ENCODE measurements at places on chromosomes 12 and 14.
A peak's percentile ranks its signal among the peaks of the same experiment; 100 is the strongest.

DNA sequence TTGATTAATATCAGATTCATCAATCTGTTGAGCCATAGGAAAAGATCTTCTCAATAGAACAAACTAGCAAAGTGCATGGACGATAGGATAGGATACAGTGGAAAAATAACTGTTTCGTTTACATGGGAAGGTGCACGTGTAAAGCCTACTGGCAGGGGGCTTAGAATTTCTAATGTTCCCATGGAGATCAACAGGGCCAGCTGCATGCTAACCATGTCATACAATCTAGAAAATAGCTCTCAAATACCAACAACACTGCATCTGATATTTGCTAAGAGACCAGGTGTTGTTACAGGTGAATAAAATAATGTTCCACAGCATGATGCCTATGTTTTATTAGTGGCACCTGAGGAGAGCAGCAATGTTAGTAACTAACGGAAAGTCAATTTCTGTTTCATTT, 72.5 kb downstream of the ACSS3 start:
- no peak for DNase-seq

DNA sequence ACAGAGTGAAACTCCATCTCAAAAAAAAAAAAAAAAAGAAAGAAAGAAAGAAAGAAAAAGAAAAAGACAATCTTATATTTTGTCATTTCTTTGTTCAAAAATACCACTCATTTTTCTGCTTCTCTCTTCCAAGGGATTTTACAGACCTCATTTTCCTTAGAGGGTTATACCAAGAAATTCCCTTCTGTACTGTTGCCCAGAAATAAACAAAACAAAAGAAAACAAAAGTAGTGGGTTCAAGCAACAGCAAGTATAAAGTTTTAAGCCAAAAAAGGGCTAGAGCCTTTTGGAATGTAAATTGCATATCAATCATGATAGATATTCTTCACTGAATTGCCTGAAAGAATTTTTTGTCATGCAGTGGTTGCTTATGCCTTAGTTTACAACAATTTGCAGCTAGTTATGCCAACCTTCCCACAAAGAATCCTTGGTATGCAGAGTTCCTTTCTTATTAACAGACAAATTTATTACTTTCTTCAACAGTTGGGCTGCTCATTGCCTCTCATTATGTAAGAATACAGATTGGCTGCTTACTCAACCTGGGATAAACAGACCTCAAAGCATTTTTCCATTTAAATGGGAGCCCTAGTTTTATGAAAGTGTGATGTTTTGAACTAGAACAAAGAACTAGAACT, 129.1 kb upstream of the PPFIA2 start:
- DNase-seq: peak; percentile 81

GRCh38 chr12:93441081-93441616, 598 bp downstream of the UBE2N start:
- DNase-seq: no peak

DNA sequence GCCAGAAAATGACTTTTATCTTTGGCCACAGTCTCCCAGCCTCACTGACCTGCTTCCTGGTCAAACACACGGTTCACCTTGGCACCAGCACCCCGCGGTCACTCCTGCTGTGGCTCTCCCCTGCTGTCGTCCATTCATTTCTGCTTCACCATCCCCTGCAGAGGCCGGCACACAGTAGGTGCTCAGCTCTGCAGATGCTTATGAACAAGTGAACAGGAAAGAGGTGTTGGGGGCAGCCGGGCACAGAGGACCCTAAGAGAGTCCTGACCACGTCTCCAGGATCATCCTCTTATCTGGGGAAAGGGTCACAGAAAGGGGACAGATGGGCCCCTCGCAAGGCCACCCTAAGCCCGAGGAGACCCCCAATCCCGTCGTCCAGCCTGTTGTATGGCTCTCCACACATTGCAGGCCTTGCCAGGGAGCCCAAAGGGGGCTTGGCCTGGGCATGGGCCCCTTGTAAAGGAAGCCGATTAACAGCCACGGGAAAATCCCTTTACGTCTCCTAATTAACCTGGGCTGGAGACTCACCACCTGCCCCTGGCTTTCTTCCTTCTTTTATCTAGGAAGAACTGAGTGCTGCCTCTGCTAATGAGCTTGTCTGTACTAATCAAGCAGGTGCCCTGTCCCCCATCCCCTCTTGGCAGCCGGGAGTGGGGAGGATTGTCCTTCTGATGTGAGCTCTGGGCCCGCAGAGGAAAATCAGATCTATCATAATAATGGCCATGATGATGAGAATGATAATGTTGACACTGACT, 119.2 kb downstream of the AACS start:
- DNase-seq: no peak

GRCh38 chr14:90911121-90911520, 94.9 kb upstream of the TTC7B start:
- no peak for DNase-seq

GRCh38 chr12:5809586-5809985, 135.5 kb downstream of the ANO2 start:
- DNase-seq: no peak

DNA sequence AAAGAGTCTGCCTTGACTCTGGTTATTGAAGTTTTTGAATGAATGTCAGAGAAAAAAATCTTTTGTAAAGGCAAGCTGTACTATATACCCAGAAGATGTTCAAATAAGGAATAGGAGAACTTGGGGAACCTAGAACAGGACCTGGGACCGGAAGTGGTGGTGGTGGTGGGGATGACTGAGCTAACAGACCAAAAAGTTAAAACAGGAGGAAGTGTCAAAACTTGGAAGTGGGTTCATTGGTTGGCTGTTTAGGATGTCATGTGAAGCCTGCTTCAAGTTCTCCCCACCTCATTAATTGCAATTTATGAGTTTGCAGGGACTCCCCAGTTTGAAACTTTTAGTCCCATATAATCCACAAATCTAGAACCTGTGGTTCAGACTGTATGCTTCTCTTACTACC, 26.2 kb downstream of the PLXNC1 start:
- no peak for DNase-seq

- DNase-seq: no peak
These were observed 130.7 kb downstream of the NTF3 start for GRCh38 chr12:5562581-5562980.

DNA sequence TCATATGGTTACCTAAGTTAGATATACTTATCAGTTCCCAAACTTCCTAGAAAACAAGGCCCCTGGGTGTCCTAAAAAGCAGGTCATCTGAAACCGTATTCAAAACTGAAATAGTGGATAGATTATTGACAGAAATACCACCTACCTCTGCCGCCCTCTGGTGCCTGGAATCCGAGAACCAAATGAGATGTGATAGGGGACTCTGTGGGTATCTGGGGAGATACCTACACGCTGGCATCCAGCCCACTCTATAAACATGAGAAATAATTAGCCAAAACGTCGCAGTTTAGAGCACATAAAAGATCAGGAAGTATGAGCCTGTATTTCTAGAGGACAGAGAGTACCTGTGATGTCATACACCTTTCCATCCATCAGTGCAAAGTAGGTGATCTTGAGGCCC, 4.4 kb downstream of the ORMDL2 start:
- no peak for DNase-seq

- no peak for DNase-seq
These were observed 235.8 kb downstream of the SLC15A4 start for GRCh38 chr12:128587918-128588317.

DNA sequence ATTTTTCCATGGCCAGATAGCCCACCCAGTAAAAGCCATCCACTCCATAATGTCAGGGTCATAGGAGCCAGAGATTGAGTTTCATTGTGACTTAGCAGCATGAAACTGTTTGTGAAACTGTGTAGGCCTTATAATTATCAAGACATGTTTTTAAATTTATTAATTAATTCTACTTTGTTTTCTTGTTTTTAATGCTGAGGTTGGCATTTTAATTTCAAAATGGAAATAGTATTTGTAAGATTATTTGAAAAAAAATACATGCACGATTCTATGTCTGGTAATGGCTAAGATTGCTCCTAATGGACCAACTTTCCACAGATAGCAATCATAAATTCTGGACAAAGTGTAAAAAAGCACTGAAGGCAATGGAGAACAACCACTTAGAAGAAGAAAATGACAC, 67.1 kb downstream of the GPR137C start:
- no peak for DNase-seq

DNA sequence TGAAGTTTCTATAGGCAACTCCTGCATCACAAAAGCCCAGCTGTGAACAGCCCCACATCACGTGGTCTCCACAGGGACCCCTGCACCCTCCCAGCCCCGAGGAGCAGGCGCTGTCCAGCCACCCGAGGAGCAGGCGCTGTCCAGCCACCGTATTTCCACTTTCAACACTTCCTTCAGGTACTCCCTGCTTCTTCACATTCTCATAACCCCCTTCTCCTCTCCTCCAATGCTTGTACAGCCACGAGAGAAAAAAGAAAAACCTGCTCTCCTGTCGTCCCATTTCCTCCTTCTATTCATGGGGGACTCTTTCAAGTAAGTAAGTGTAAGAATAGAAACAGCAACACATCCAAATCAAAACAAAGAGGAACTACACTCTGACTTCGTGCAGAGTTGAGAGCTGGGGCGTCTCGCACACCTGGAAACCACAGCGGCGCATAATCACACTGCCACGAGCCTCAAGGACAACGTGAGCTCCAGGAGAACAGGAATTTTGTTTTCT, 11.9 kb downstream of the CDC42BPB start:
- no peak for DNase-seq

- no peak for DNase-seq
These were observed 119.4 kb downstream of the ZFP36L1 start for GRCh38 chr14:68673464-68673863.

DNA sequence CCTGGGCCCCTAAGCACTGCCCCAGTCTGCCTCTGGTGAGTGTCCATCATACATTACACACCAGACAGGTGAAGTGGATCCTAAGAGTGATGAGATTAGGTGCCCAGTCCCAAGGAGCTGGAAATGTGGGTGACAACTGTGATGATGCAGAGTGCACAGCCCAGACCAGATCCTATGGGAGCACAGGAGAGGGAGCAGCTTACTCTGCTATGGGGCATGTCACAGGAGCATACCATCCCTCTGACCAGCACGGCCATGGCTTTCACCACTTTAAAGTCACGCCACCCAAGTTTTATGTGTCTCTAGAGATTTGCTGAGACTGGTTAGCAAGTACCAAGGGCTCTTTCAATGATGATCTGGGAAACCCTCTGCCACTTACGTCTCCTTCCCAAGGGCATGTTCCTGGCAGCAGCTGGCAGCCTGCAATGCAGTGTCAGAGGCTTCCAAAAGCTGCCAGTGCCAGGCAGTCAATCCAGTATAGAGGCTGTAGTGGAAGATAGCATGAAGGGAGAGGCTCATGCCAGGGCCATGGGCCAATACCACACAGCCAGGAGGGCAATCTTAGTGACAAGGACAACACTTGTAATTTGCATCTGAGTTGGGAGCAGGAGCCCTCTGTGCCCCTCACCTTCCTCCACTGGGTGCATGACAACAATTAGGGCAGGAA, 40.2 kb downstream of the STAB2 start:
- DNase-seq: no peak

GRCh38 chr14:90857866-90858265, 41.6 kb upstream of the TTC7B start:
- DNase-seq: no peak

GRCh38 chr12:30853561-30854133, 72.9 kb upstream of the TSPAN11 start:
- no peak for DNase-seq

GRCh38 chr12:6959805-6960592, 8.8 kb downstream of the PTPN6 start:
- DNase-seq: no peak

GRCh38 chr12:24875014-24875413, 73.9 kb downstream of the BCAT1 start:
- no peak for DNase-seq

GRCh38 chr12:107319533-107320032, 226.2 kb upstream of the CRY1 start:
- DNase-seq: no peak

GRCh38 chr12:41476499-41477439, 288.6 kb downstream of the PDZRN4 start:
- DNase-seq: no peak

DNA sequence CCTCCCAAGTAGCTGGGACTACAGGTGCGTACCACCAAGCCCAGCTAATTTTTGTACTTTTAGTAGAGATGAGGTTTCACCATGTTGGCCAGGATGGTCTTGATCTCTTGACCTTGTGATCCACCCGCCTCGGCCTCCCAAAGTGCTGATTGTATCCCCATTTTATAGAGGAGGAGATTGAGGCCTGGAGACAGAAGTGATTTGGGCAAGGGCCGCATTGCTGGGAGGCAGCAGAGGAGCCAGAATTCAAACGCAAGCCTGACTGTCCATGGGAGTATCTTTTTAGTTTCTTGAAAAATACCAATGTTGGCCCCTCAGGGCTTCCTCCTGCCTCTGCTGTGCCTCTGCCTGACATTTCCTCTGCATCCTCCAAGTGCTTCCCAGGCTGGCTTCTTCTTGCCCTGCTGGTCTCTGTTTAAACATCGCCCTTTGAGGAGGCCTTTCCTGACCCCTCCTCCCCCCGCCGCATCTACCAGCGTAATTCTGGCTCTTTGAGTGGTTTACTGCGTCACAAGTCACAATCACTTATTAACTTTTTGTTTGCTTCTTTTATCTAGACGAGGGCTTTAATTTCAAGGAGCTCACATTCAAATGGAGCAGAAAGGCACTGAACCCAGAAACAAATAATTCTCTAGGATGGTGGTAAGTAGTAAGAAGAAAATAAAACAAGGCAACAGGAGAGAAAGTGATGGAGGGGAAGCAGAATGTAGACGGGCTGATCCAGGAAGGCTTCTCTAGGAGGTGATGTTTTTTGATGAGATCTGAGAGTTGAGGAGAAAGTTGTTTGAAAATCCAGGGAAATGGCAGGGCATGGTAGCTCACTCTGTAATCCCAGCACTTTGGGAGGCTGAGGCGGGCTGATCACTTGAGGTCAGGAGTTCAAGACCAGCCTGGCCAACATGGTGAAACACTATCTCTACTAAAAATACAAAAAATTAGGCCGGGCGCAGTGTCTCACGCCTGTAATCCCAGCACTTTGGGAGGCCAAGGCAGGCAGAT, 91.0 kb upstream of the MED13L start:
- no peak for DNase-seq

DNA sequence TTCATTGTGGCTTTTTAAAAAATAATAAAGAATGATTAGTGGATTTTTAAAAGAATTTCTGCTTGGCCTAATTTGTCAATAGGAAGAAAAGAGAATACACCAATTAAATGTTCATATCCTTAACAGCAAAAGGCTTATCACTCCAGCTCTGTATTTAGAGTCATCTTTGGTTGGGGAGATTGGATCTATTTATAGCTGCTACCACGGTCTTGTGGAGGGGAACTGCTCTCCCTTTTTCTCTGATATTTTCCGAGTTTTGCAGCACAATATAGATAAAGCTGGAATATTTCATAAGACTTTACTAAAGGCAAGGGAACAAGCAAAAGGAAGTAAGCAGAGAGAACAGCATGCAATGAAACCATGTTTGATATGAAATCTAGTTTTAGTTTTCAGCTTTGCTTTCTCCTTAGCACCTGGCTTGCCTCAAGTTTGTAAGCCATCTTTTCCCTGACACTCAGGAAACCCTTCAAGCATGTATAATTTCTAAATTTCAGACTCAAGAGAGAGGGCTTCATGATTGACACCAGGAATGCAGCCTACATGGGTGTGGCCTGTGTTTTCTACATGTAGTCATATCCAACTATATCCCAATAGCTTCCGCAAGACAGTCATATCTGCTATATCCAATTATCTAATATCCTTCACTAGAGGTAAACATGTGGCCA, 35.2 kb downstream of the BRMS1L start:
- DNase-seq: no peak

GRCh38 chr14:89251061-89251460, 166.0 kb downstream of the FOXN3 start:
- no peak for DNase-seq

GRCh38 chr14:72521045-72521444, 372.9 kb downstream of the DPF3 start:
- no peak for DNase-seq

- no peak for DNase-seq
These were observed 12.5 kb downstream of the LIN7A start for GRCh38 chr12:80925237-80925636.

GRCh38 chr14:89564286-89564957, 147.4 kb upstream of the FOXN3 start:
- DNase-seq: no peak

Measured in astrocyte of the cerebellum (primary cell).